Fibroblast of lung (primary cell): ENCODE measurements at places on chromosomes 13 and 19.
A peak's percentile ranks its signal among the peaks of the same experiment; 100 is the strongest.

- DNase-seq = peak; percentile 16
Observed at GRCh38 chr19:34282611-34283519, 28.5 kb downstream of the GARRE1 start.

- no peak for DNase-seq
Observed at GRCh38 chr19:47063874-47064273, 15.4 kb upstream of the TMEM160 start.

- DNase-seq = no peak
Observed at GRCh38 chr19:5694167-5694955, 4.3 kb downstream of the RPL36 start.

- DNase-seq = no peak
Observed at GRCh38 chr13:52600666-52601065, 41.6 kb upstream of the HNRNPA1L2 start.

DNA sequence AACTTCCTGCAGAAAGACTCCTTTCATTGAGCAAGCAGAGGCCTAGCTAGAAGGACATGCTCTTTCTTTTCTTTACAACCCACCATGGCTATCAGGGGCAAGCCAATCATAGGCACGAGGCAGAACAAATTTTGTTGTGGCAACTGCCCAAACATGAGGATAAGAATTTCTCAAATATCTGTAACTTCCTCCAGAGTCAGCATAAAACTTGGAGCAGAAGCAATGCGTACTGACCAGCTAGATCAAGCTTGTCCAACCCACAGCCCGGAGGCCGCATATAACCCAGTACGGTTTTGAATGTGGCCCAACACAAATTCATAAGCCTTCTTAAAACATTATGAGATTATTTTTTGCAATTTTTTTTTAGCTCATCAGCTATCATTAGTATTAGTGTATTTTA is 87.0 kb upstream of the SOX21 start:
- DNase-seq = no peak
